ENCODE measurements at places on chromosomes 11 and 22.

- no peak for DNase-seq
These were observed 142.4 kb upstream of the NARS2 start for GRCh38 chr11:78717041-78717440.

GRCh38 chr11:131409345-131409744, 38.9 kb downstream of the NTM start:
- no peak for DNase-seq

- DNase-seq = no peak
These were observed 456 bp downstream of the AAMDC start for GRCh38 chr11:77821349-77821851.

- peak; percentile 38 for DNase-seq
These were observed 39.7 kb upstream of the TH start for GRCh38 chr11:2211113-2211971.

DNA sequence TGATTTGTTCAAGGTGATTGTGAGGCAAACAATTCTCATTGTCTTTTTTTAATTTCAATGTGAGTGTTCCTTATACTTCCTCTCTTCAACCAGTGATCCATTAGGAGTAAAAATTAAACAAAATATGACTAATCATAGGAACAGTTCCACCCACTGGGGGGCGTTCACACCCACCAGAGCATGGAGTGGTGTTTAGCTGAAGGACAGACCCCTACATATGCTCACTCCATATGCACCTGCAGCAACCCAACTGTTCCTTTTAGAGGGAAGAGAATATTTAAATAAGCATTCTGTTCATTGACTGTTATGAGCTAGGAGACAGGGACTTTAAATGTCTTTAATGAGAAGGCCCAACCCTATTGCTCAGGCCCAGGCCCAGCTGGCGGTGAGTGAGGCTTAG, 78.7 kb upstream of the DRD2 start:
- DNase-seq = no peak

GRCh38 chr11:68532727-68533369, 72.3 kb downstream of the PPP6R3 start:
- peak; percentile 15 for DNase-seq

DNA sequence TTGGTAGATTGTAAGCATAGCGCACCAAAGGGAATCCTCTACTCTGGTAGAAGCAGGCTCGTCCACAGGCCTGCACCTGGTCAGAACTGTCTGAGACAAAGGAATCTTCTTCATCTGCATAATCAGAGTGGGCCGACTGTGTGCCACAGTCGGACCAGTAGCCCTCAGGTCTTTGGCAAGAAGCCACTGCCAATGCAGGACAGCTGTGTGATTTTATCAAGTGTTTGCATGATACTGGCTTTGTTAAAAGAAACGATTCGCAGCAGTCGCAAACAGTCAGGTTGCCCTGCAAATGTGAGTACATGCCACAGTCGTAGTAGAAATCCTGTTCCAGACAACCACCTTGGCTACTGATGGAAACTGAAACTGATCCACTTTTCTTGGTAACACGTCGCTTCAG, 4.9 kb upstream of the CCDC34 start:
- DNase-seq = peak; percentile 48

DNA sequence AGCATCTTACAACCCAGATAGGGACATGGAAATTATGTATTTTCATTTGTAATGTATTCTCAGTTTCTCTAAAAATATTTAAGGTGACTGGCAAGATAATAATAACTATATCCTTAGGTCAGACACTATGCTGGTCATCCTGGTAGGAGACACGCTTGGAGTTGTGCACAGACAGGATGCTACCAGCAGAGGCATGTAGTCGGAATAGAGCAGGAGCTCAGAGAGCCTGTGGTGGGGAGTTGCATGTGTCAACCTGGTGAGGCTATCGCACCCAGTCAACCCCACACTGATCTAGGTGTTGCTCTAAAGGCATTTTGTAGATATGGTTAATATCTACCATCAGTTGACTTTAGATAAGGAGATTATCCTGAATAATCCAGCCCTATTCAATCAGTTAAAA, 318.5 kb downstream of the MIAT start:
- DNase-seq = no peak

DNA sequence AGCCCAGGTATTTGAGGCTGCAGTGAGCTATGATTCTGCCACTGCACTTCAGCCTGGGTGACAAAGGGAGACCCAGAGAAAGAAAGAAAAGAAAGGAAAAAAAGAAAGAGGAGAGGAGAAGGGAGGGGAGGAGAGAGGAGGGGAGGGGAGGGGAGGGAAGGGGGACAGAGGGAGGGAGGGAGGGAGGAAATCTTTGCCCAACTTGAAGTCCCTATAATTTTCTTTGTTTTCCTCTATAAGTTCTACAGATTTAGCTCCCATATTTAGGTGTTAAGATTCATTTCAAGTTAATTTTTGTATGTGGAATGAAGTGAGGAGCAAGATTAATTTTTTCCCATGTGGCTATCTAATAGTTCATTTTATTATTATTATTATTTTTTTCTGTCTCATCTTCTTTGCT, 328.3 kb downstream of the LARGE1 start:
- DNase-seq = no peak

DNA sequence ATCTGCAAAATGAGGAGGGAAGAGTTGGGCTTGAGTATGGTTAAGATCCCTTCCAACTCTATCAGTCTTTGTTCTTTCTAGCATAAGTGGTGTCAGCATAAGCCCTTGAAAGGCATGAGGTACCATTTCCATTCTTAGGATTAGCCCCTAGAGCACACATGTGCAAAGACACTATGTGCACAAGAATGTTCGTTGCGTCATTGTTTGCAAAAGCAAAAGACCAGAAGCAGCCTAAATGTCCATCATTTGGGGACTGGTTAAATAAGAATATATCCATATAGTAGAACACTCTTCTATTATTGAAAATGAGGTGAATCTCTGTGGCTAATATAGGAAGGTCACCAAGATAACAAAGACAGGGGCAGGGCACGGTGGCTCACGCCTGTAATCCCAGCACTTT, 10.0 kb upstream of the KCTD14 start:
- no peak for DNase-seq

GRCh38 chr22:20170170-20170569, 19.3 kb upstream of the CCDC188 start:
- DNase-seq = no peak

GRCh38 chr22:20209761-20210250, 58.3 kb downstream of the RTN4R start:
- DNase-seq = no peak

Data from NCI-H2029 (cell line).